Renal pelvis (tissue), 12 donors: ENCODE measurements at places on chromosomes 5 and 9. TPM values are rescaled to one million over a fixed set of nuclear protein-coding genes. Genes with fewer than 3 reads are reported as not detected.

The NIPSNAP3A gene
- polyA plus RNA-seq, result 45.6 TPM

The KIF24 gene
- 6.0 TPM for polyA plus RNA-seq

The ADGRD2 gene
- polyA plus RNA-seq, result 0.19 TPM

The CDH18 gene
- polyA plus RNA-seq, result 1.5 TPM

DNA sequence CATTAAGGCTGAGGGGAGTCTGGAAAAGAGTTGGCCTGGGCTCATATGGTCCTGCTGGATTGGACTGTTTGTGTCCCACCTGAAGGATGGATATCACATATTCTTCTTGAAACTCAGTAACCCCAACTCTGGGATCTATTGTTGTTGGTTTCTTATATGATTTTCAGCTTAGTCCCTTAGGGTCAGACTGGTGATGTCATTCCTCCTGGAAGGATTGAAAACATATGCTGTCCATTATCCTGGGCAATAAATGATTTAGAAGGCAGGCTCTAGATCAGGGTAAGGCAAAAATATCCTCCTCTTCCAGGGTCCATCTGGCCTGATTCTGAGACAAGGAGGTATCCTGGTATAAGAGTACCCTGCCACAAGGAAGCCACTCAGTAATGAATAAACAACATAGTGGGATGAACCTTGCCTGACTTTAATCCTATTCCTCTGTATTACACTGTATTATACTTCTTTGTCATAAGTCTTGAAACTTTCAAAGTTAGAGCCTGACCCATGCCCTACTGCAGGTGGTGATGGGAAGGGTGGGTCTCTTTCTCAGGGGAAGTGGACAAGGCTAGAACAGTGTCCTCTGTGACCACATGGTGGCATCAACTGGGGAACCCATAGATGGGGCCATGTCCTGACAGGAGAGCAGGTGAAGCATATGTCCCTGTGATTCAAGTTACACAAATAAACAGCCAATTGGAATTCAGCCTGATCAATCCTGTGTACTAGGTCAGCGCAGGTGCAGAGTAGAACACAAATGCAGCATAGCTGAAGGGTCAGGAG lies 454.4 kb upstream of the TRPC7 start:
- DNase-seq, result no peak

GRCh38 chr5:83340511-83340918 lies 131.0 kb upstream of the VCAN start:
- no peak for DNase-seq

- no peak for DNase-seq
Measured at GRCh38 chr5:142717582-142718215, 31.8 kb upstream of the FGF1 start.

DNA sequence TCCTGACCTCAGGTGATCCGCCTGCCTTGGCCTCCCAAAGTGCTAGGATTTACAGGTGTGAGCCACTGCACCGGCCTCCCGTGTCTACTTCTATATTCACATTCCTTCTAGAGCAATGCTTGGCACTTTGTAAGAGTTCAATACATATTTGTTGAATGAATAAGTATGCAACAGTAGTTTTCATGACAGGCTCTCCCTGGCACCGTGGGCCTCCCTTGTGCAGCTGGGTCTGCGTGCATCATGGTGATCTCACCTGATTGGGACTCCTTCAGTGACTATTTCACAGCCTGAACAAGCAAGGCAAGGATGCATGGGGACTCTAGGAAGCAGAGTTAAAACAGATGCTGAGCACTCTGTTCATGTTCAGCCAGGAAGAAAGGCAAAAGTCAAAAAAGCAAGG lies 6.8 kb upstream of the ZBTB34 start:
- DNase-seq, result no peak

DNA sequence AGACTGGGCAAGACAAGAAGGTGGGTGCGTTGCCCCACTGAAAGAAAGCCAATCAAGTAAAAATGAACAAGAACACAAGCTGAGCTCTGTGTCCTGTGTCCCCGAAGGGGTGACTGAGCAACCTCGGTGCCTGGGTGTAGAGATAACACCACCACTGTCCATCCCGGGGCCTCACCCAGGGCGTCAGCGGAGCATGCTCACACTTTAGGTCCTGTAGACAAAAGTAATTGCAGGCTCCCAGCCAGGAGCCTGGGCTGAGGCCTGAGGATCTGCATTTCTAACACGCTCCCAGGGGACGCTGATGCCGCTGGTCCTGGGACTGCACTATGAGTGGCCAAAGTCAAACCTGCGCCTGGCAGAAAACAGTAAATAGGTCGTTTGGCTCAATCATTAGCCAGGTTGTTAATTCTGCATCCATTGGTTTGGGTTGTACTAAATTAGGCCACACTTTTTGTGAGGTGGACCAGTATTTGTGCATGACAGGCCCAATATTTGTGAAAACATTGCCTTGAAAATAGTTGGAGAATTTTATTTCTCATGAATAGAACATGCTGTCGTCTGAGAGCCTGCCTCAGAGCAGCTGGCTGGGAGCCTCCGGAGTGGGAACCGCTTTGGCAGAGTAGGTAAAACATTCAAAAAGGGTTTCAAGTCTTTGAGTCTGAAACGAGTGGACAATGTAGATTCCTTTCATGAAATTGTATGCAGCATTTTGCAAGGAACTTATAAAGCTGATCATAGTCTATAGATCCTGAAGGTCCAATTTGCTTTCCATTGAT lies 38.3 kb downstream of the ANKRD33B start:
- DNase-seq, result no peak

GRCh38 chr5:181246276-181247049 lies 2.8 kb upstream of the RACK1 start:
- peak; percentile 87 for DNase-seq

DNA sequence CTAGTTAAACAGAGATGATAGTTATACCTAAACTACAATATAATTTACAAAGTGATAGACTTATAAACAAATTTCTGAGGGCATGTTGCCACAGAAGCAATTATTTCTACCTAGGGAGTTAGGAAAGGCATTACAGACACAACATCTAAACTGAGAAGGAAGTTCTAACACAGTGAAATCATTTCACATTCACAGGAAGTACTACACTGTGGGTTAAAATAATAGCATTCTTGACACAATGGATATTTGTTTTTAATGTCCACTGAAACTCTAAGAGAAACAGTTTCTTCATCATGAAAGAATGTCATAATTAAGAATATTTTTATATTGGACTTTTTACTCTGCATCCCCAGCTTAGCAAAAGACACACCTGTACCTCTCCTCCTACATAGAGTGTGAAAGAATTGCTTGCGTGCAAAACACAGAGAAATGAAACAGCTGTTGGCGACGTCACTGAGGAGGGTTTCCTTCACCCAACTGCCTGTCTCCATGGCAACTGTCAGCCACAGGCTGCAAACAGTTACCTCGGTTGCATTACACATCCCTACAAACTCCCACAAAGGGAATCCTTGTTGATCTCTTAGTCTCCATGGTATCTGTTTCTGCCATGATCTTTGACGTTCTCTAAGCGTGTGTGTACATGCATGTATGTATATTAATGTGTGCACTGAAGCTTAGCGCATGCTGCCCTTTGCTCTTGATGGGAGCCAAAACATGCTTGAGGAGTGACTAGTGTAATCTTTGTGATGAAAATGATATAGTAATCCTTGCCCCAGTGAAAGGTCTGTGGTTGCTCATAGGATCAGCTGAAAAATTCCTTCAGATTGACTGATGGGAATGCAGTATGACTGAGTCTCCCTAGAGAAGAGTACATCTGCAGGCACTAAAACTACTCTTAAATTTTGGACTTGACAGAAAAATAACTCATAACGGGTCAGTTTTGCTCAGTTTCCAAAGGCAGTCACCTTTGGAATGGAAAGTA lies 168.5 kb downstream of the ACTL7B start:
- peak; percentile 29 for DNase-seq

DNA sequence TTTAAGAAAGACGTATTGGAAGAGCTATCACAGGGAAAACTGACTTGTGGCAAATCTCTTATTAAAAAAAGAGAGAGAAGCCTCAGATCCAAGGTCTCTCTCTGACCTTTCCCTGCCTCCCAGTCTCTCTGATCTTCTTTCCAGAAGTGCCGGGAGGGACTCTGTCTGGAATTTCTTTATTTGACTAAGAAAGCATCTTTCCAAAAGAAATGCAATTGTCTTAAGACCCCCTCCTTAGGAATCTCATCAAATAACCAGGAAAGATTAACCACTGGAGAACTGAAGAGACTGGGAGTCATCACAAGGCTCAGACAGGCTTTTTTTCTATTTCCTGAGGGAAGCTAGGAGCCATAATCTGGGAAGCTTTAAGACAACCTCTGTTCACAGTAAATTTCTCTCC lies 4.6 kb downstream of the C1QTNF3 start:
- no peak for DNase-seq

DNA sequence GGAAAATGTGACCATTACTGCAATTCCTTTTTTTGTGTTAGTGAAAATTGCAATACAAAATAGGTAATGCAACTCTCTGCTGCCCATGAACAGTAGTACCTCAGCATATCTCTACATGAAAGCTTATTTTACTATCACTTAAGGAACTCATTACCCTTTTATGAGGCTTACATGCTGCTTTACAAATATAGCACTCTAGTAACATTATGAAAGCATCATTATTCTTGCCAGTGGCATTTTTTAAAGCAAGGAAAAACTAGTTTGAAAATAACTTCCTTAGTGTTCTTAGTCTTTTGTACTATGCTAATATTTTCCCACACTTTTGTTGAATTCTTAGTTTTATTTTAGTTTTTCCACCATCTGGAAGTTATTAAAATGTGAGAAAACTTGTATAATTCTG lies 797.3 kb upstream of the ARRDC3 start:
- no peak for DNase-seq
